ENCODE measurements at places on chromosomes 12 and 14.

DNA sequence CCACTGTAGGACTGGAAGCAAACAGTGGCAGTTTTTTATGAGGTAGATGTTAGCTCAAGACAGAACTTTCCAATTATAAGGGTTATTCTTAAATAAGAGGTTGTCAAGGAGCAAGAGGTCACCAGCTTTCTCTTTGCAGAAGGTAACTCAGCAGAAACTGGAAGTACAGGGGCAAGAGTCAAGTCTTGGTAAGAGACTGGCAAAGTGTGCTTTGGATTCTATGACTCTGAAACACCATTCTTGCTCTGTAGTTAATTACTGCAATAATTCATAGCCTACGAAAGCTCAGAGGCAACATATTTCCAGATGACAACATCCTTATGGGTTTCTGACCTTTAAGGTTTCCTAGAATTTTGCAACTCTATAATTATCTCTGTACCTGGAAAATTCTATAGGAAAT lies 51.3 kb downstream of the RMST start:
- DNase-seq = no peak
- H3K36me3 ChIP-seq = 0 out of 2 replicates have a peak, but pooled peaks cover 5% of the 10 kb centered on the region
- H3K27ac ChIP-seq = no peak overlapping the region
- no peaks in the 10 kb centered on the region for H3K27me3 ChIP-seq
- H3K4me1 ChIP-seq = no peaks in the 10 kb centered on the region
- no peak overlapping the region for H3K4me3 ChIP-seq

DNA sequence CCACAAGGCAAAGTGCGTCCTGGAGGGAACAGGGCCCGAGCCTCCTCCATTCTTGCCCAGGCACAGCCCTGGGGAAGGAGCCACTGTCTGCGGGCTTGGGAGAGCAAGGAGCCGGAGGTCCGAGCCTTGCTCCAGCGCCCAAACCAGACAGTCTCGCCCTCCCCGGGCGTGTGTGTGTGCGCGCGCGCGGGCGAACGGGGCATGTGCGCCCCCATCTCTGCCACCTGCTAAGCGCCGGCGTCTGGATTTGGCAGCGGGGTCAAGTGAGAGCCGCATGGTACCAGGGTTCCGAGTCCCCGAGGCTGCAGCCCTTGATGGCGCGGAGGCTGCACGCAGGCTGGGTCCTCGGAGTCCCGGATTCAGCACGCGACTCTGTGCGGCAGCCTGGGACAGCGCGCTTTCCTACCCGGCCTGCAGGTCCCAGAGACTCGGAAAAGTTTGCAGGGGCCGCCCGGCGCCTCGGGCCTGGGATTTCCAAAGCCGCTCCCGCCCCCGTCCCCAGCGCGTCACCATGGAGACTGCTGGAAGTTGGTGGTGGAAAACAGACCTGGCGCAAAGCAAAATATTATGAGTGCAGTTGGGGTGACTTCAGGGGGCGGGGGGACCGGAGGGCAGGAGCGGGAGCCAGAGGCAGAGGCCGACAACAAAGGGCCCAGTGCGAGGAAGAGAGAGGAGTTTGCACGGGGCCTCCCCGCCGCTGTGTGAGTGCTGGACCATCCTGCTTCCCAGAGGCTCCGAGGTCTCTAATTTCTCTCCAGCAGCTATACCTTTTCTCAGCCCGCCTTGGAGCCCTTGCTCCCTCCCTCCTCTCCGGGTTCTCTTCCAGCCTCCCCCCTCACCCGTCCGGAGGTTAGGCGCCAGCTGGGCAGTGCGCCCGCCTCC lies 4.2 kb downstream of the RFX4 start:
- H3K4me1 ChIP-seq = peaks cover 6% of the 10 kb centered on the region
- H3K36me3 ChIP-seq = no peaks in the 10 kb centered on the region
- no peak for DNase-seq
- no peak overlapping the region for H3K4me3 ChIP-seq
- H3K27ac ChIP-seq = no peak overlapping the region
- H3K27me3 ChIP-seq = peaks cover 47% of the 10 kb centered on the region

DNA sequence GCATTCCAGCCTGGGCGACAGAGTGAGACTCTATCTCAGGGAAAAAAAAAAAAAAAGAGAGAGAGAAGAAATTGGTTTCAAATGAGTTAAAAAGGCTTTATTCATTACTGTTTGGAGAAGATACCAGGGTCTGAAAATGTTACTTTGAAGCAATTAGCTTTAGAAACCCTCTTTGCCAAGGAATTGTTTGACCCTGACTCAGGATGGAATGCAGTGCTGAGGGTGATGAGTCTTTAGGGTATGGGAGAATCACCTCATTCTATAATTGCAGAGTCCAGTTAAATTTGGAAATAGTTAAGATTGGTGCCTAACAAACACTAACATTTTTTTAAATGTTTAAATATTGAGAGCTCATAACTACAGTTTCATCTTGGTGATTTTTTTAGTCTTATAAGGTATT lies 13.3 kb downstream of the RAP1B start:
- H3K27me3 ChIP-seq = no peaks in the 10 kb centered on the region
- H3K36me3 ChIP-seq = peaks cover 48% of the 10 kb centered on the region
- DNase-seq = peak; percentile 55
- peaks cover 68% of the 10 kb centered on the region for H3K4me1 ChIP-seq
- peak overlapping the region; percentile 12 for H3K4me3 ChIP-seq
- H3K27ac ChIP-seq = peak overlapping the region; percentile 60

- peaks cover 28% of the 10 kb centered on the region for H3K4me1 ChIP-seq
- no peak for DNase-seq
- H3K4me3 ChIP-seq = peak overlapping the region; percentile 96
- peaks cover 14% of the 10 kb centered on the region for H3K36me3 ChIP-seq
Measured at GRCh38 chr12:112381406-112381882, 787 bp downstream of the HECTD4 start.

GRCh38 chr14:68619790-68620574 lies 172.9 kb downstream of the ZFP36L1 start:
- peaks cover 29% of the 10 kb centered on the region for H3K4me1 ChIP-seq
- peak; percentile 58 for DNase-seq
- H3K4me3 ChIP-seq = no peak overlapping the region
- H3K27me3 ChIP-seq = peaks cover 2% of the 10 kb centered on the region
- peaks cover 37% of the 10 kb centered on the region for H3K36me3 ChIP-seq

GRCh38 chr14:33510991-33511390 lies 439.9 kb downstream of the EGLN3 start:
- no peaks in the 10 kb centered on the region for H3K4me1 ChIP-seq
- H3K27ac ChIP-seq = no peak overlapping the region
- H3K27me3 ChIP-seq = peaks cover 2% of the 10 kb centered on the region
- H3K4me3 ChIP-seq = no peak overlapping the region
- no peaks in the 10 kb centered on the region for H3K36me3 ChIP-seq
- no peak for DNase-seq
